ENCODE measurements at places on chromosomes 12 and 14. TPM values are rescaled to one million over a fixed set of nuclear protein-coding genes. Genes with fewer than 3 reads are reported as not detected.

SLCO1C1 gene
- polyA plus RNA-seq, result not detected

- no peaks in the 10 kb centered on the region for H3K36me3 ChIP-seq
- H3K4me3 ChIP-seq, result no peak overlapping the region
- no peaks in the 10 kb centered on the region for H3K4me1 ChIP-seq
- DNase-seq, result no peak
These were observed 384.8 kb downstream of the BMP4 start for GRCh38 chr14:53571641-53572328.

GRCh38 chr12:125014526-125014925 lies 21.1 kb downstream of the BRI3BP start:
- H3K4me3 ChIP-seq, result no peak overlapping the region
- no peak for DNase-seq
- no peaks in the 10 kb centered on the region for H3K27me3 ChIP-seq

- no peak for DNase-seq
- no peak overlapping the region for H3K4me3 ChIP-seq
- no peak overlapping the region for H3K27ac ChIP-seq
- H3K36me3 ChIP-seq, result no peaks in the 10 kb centered on the region
- no peaks in the 10 kb centered on the region for H3K4me1 ChIP-seq
- no peaks in the 10 kb centered on the region for H3K27me3 ChIP-seq
These were observed 195.2 kb downstream of the ATXN7L3B start for GRCh38 chr12:74732826-74733225.

GRCh38 chr12:72610854-72611358 lies 338.7 kb downstream of the TRHDE start:
- H3K36me3 ChIP-seq, result no peaks in the 10 kb centered on the region
- H3K4me1 ChIP-seq, result no peaks in the 10 kb centered on the region
- DNase-seq, result no peak
- no peaks in the 10 kb centered on the region for H3K27me3 ChIP-seq
- no peak overlapping the region for H3K4me3 ChIP-seq
- H3K27ac ChIP-seq, result no peak overlapping the region

GRCh38 chr12:49578471-49579112 lies 10.7 kb upstream of the MCRS1 start:
- H3K27ac ChIP-seq, result no peak overlapping the region
- peaks cover 8% of the 10 kb centered on the region for H3K36me3 ChIP-seq
- H3K4me3 ChIP-seq, result no peak overlapping the region
- H3K4me1 ChIP-seq, result no peaks in the 10 kb centered on the region
- no peak for DNase-seq
- peaks cover 3% of the 10 kb centered on the region for H3K27me3 ChIP-seq

TSPAN11 gene
- not detected for polyA plus RNA-seq

GRCh38 chr12:43964961-43965360 lies 129.1 kb downstream of the TMEM117 start:
- H3K4me3 ChIP-seq, result no peak overlapping the region
- no peaks in the 10 kb centered on the region for H3K4me1 ChIP-seq
- H3K27me3 ChIP-seq, result no peaks in the 10 kb centered on the region
- no peak for DNase-seq
- H3K36me3 ChIP-seq, result peaks cover 4% of the 10 kb centered on the region

ZBTB42 gene
- polyA plus RNA-seq, result 0.25 TPM

STK38L gene
- polyA plus RNA-seq, result 11.7 TPM

- no peaks in the 10 kb centered on the region for H3K27me3 ChIP-seq
- H3K4me1 ChIP-seq, result peaks cover 17% of the 10 kb centered on the region
- H3K36me3 ChIP-seq, result peaks cover 22% of the 10 kb centered on the region
- H3K4me3 ChIP-seq, result no peak overlapping the region
These were observed 27.4 kb downstream of the GIT2 start for GRCh38 chr12:109968801-109969200.

HECTD4 gene
- 0.76 TPM for polyA plus RNA-seq

GRCh38 chr12:128578045-128578444 lies 245.7 kb downstream of the SLC15A4 start:
- H3K27me3 ChIP-seq, result peaks cover 3% of the 10 kb centered on the region
- no peak overlapping the region for H3K4me3 ChIP-seq
- H3K27ac ChIP-seq, result no peak overlapping the region
- no peaks in the 10 kb centered on the region for H3K36me3 ChIP-seq

DNA sequence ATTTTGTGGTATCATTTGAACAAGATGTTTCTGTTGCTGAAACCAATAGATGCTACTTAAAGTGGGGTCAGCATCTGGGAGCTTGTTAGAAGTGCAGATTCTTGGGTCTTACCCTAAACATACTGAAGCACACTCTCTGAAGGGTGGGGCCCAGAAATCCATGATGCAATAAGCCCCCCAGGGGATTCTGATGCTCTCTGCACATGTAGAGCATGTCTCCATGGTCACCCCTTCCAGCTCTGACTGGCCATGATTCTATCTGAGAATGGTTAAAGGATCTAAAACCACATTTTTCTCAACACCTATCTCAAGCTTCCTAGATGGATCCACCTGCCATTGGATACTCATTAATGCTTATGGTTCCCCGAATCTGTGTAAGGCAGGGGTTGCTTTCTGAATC lies 20.4 kb downstream of the JDP2 start:
- no peak for DNase-seq
- no peak overlapping the region for H3K27ac ChIP-seq
- H3K4me3 ChIP-seq, result no peak overlapping the region
- H3K36me3 ChIP-seq, result no peaks in the 10 kb centered on the region
- no peaks in the 10 kb centered on the region for H3K4me1 ChIP-seq
- no peaks in the 10 kb centered on the region for H3K27me3 ChIP-seq

- no peaks in the 10 kb centered on the region for H3K36me3 ChIP-seq
- no peak for DNase-seq
- peaks cover 87% of the 10 kb centered on the region for H3K4me1 ChIP-seq
These were observed 11.0 kb upstream of the IRF2BPL start for GRCh38 chr14:77039285-77040058.

- peaks cover 3% of the 10 kb centered on the region for H3K27me3 ChIP-seq
- H3K4me3 ChIP-seq, result no peak overlapping the region
- no peaks in the 10 kb centered on the region for H3K36me3 ChIP-seq
- no peak for DNase-seq
These were observed 22.2 kb downstream of the SLC41A2 start for GRCh38 chr12:104935886-104936285.

LRRC23 gene
- polyA plus RNA-seq, result 4.4 TPM

DNA sequence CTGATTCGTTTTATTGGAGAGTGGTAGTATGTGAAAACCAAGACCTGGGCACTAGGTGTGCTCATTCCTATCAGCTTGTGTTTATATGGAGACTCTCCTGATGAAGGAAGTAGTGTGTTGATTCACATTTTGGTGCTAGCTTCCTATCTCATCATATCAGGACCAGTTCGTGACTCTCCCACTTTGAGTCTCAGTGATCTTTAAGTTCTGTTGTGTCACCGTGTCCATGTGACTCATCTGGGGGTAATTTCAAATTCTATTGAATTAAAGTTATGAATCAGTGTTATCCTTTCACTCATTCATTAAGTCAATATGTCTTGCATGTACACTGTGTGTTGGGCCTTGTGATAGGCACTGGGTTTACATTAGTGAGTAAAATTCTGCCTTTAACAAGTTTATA lies 180.2 kb downstream of the CACNA1C start:
- H3K27me3 ChIP-seq, result peaks cover 14% of the 10 kb centered on the region
- no peak overlapping the region for H3K27ac ChIP-seq
- H3K4me1 ChIP-seq, result no peaks in the 10 kb centered on the region
- no peak overlapping the region for H3K4me3 ChIP-seq

CCDC196 gene
- polyA plus RNA-seq, result not detected

GPR84 gene
- not detected for polyA plus RNA-seq

DNA sequence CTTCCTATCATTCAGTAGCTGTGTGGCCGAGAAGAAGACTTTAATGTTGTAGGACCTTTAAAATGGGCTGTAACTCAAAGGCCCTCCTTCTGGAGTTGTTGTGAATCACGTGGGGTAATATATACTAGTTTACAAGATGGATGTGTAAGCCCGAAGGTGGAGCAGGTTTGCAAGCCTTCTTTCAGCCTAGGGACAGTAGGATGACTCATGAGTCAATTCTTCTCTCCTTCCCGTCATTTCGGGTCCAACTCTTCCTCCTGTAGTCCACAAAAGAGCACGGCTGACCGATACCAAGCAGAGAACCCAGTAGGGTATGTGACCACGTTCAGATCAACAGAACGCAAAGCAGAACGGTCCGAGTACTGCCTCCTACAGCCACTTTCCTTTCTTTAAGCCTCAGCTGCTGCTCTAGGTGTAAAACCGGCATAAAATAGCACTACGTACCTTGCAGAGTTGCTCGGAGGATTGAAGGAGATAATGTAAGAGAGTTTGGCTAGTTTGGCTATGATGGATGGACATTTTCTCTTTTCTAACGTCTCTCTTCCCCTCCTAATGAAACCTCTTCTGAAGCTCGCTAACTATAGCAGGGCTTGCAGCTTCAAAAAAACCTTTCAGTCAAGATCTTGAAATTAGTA lies 1.3 kb upstream of the RASSF3 start:
- H3K4me3 ChIP-seq, result peak overlapping the region; percentile 90
- peaks cover 5% of the 10 kb centered on the region for H3K27me3 ChIP-seq
- DNase-seq, result peak; percentile 53
- peaks cover 44% of the 10 kb centered on the region for H3K4me1 ChIP-seq
- H3K27ac ChIP-seq, result peak overlapping the region; percentile 92
- no peaks in the 10 kb centered on the region for H3K36me3 ChIP-seq

GSC gene
- not detected for polyA plus RNA-seq

DNA sequence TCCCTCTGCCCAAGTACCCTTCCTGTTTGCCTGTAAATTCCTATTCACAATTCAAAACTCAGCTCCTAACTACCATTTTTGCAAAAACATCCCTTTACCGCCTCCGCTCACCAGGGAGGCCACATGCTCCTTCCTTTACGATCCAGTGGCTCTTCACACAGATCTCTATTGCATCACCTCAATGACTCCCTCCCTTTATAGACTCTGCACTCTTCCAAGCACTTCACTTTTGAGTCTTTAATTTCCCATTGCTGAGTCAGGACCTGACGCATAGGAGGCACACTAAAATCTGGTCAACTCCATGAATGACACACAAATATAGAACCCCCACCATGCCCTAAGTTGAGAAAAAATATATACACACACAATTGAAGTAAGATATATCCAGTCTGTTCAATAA lies 45.9 kb downstream of the PPP1R13B start:
- DNase-seq, result no peak
- H3K4me3 ChIP-seq, result no peak overlapping the region
- no peak overlapping the region for H3K27ac ChIP-seq
- peaks cover 3% of the 10 kb centered on the region for H3K36me3 ChIP-seq

- H3K36me3 ChIP-seq, result no peaks in the 10 kb centered on the region
- H3K27me3 ChIP-seq, result no peaks in the 10 kb centered on the region
- no peak overlapping the region for H3K27ac ChIP-seq
- H3K4me1 ChIP-seq, result no peaks in the 10 kb centered on the region
- no peak overlapping the region for H3K4me3 ChIP-seq
These were observed 274.2 kb downstream of the SUDS3 start for GRCh38 chr12:118650586-118650960.

GRCh38 chr12:118912697-118913270 lies 68.6 kb upstream of the SRRM4 start:
- no peaks in the 10 kb centered on the region for H3K36me3 ChIP-seq
- no peak overlapping the region for H3K27ac ChIP-seq
- DNase-seq, result no peak
- H3K27me3 ChIP-seq, result peaks cover 5% of the 10 kb centered on the region
- H3K4me1 ChIP-seq, result no peaks in the 10 kb centered on the region

DNA sequence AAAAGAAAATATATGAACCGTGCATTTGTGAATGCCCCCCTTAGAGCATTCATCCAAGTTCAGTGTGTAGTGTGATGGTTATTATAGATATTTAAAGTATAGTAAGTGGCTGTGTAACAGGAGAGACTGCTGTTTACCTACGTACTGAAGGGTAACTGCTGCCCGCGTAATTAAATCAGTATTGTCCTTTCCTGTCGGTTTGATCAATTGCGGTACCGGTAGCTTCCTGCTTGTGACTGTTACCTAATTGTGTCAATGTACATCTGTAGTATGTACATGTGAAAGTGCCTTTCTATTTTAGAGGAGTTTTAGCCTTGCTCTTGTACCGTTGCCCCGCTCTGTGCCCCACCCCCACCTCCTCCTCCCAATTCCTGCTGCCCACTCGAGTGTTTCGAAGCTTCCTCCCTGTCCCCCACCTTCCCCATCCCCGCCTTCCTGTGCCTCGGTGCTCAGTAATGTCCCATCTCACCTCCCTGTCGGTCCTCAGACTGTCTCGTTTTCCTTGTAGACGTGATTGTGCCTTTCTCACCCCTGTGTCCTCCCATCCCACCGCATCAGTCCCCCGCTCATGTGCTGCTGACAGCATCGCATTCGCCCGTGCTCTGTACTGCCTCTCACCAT lies 75.0 kb downstream of the KICS2 start:
- DNase-seq, result no peak
- H3K36me3 ChIP-seq, result no peaks in the 10 kb centered on the region
- peaks cover 5% of the 10 kb centered on the region for H3K27me3 ChIP-seq
- peak overlapping the region; percentile 36 for H3K4me3 ChIP-seq

LRRIQ1 gene
- not detected for polyA plus RNA-seq

DNA sequence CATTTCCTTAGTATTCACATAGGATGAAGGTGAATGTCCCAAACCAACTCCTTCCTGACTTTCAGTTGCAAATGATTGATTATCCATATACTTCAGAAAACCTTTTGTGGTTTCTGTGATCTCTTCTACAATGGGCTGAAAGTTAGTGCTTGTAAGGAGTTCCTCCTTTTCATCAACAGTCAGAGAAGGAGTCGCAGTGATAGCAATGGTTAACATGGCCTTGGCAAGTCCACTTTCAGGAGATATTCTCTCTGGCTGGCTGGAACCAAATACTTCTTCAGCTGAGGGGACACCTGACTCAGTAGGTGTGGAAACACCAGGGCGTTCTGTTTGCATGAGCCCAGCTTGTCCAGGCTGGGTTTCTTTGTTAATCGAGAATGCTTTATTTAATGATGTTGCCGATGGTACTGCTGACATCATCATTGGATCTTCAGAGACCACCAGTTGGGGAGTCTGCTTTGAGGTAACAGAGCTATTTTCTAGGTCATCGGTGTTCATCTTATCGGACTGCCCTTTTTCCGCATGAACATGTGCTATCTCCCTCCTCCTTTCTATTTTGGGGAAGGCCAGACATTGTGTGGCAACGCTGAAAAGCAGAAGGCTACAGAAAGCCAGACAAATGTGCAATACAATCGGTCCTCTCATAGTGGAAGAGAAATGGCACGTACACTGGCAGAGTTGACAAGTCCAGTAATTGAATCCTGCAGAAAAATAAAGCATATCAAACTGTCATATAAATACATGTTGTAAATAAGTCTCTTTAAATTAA lies 13.1 kb downstream of the ARMH4 start:
- no peaks in the 10 kb centered on the region for H3K4me1 ChIP-seq
- no peaks in the 10 kb centered on the region for H3K36me3 ChIP-seq
- H3K4me3 ChIP-seq, result no peak overlapping the region
- no peak for DNase-seq
- no peak overlapping the region for H3K27ac ChIP-seq

Measured in immature natural killer cell (primary cell).